ENCODE measurements at places on chromosomes 7 and 10.
A peak's percentile ranks its signal among the peaks of the same experiment; 100 is the strongest.

DNA sequence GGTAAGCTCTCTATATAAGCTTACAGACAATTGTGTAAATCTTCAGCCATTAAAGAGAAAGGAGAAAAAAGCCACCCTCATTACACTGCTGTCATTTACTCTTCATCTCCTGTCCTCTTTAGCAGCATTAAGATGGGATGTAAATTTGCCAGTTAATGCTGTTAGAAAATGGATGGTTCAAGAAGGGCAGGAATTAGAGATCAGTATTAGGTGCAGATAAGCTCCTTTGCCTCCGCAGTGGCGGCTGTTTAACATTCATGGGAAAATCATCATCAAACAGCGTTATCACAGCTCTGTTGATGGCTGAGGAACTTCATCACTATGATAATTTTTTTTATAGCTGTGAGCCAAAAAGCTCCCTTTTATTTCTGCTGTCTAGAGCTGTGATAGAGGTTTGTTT, 61.8 kb upstream of the FAM204A start:
- no peak for DNase-seq

DNA sequence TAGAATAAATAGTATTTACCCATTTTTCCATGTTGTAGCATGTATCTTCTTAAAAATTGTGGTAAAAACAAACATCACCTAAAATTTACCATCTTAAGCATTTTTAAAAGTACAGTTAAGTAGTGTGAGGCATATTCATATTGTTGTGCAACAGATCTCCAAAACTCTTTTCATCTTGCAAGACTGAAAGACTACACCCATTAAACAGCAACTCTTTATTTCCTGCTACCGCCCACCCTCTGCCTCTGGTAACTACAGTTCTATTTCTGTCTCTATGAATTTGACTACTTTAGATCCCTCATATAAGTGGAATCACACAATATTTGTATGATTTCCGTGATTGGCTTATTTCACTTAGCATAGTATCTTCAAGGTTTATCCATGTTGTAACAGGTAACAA, 40.0 kb upstream of the AGBL3 start:
- DNase-seq = no peak

DNA sequence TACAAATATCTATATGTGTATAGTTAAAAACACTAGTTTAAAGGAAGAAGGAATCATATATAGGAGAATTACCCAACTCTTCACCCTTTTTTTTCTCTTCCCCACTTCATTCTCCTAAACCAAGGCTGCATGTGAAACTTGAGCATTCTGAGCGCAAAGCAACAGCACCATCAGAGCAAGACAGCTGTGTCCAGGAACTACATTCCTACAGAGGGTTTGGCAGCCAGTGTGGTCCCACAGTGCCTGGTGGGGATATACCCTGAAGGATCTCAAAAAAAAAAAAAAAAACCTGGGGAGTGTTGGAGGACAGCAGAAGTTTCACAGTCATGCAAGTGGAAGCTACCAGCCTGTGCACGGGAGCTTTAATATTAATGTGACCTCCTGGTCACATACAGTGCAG, 310.4 kb downstream of the CTNNA3 start:
- DNase-seq = no peak

DNA sequence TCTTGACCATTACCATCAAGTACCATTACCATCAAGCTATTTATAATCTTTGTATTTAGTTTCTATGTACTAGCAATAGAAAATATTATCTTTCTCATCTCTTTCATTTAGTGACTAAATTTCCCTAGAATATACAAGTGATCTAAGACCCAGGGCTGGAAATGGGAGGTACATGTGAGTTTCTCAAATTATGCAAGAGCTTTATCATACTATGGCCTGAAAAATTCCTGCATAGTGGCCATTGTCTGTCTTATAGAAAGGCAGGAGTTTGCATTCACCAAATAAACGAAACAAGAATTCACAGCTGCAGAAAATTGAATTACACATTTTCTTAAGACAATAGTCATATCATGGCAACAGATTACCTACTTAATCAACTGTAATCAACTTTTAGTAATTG, 50.7 kb upstream of the HDAC9 start:
- DNase-seq = no peak

GRCh38 chr7:93048136-93048930, 69.4 kb downstream of the SAMD9 start:
- no peak for DNase-seq

DNA sequence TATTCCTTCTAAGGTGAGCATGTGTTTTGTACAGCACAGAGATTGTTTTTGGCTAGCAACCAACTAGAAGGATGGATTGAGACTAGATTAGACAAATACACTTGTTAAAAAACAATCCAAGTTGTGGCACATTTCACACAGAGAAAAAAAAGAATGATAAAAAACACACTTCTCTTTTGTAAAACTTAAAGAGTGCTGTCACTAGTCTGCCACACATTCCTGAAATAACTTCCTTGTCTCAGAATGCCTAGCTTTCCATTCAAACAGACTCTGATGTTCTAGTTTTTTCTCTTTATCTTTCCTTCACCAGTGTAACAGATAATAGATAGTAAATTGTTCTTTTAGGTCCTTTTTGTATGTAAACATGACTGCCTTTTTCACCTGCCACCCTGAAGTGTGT, 11.4 kb downstream of the DLD start:
- DNase-seq = no peak

GRCh38 chr7:56007167-56007652, 42.8 kb downstream of the NIPSNAP2 start:
- no peak for DNase-seq

DNA sequence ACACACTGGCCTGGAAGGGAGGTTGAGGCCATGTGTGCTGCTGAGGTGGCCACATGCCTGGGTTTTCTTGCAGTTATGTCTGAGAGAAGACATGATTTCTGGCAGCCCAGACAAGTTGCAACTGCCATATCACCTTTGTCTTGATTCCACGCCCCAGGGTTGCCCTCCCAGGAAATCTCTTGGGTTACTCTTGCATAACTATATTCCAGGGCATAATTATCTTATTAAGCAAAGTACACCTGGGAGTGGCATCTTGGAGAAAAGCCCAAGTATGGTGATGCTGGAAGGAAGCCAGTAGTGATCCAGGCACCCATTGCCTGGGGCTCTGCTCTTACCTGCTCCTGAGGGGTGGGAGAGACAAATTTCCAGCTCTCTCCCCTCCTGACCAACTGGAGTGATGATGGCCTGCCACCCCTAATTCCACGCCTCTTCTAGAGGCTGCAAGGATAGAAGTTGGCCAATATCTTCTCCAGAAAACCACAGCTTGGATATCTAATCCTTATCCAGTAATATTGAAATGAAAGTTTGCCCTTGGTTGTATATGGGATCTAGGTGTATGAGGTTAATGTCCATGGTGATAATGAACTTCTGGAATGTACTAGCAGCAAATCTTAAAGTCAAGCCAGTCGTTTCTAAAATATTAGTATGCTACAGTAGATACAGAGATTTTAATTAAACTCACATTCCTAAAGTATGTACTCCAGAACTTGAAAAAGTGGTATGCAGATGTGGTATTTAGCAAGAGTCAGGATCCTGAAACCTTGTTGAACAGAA, 5.0 kb downstream of the AKR1B10 start:
- DNase-seq = no peak

- no peak for DNase-seq
These were observed 24.3 kb upstream of the COBL start for GRCh38 chr7:51340936-51341335.

DNA sequence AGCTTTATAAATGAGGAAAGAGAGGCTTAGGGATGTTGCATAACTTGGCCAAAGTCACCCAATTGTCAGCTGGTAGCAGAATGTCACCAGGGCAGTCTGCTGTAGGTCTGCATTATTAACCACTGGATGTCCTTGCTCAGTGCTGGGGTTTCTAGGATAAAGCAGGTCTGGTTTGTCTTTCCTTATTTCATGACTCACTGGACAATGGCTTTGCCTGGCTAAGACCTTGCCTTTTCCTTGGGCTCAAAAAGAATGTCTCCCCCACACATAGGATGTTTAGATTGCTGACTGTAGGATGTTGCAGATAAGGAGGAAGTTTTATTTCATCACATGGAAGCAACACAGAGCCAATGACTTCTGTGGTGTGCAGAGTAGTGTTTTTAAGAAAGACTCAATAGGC, 29.4 kb downstream of the WDFY4 start:
- DNase-seq = no peak

- DNase-seq = no peak
These were observed 115.5 kb downstream of the SMURF1 start for GRCh38 chr7:99028261-99028973.

GRCh38 chr10:77520290-77520689, 117.3 kb downstream of the KCNMA1 start:
- no peak for DNase-seq

GRCh38 chr10:124703778-124704427, 40.3 kb downstream of the FAM53B start:
- no peak for DNase-seq

GRCh38 chr10:114544045-114544659, 113.9 kb downstream of the ABLIM1 start:
- DNase-seq = peak; percentile 69

DNA sequence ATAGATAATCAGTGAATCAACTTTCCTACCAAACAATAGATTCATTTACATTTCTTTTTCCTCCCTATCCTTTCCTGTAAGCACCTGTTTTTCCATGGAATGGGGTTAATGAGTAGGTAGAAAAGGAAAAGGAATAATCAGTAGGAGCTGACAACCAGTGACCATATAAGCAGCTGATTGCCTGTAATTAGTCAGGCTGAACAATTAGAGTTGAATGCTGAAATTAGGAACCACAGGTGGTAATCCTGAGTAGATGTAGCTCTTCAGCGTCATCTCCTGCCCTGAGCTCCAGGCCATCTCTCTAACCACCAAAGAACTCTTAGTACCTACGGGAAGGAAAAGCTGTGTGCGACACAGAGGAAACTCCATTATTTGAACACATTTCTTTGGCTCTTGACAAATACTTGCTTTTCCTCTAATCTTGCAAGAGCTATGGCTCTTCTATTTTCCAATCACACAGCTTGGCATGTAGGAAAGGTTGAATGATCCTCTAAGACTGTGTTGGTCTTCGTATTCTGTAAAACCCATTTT, 63.8 kb downstream of the KLHDC10 start:
- no peak for DNase-seq
